NCI-H2081 treated with DMSO at 0.1 percent for 48 hours (cell line): ENCODE measurements at places on chromosomes 4 and X.

DNA sequence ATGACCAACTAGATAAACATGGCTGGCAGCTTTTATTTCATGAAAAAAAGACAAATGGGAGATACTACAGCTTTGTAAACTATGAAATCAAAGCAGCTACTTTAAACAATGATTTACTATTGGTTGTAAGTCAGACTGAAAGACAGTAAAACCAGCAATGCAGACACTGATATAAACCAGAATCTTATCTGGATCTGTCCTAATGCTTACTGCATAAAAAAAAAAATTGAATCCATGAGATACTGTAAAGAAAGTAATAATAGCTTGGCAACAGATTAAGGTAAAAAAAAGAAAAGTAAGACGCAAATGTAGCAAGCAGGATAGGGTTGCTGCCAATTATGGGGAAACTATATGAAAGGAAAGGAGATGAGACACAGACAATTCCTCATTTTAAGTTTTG is 7.3 kb downstream of the LCORL start:
- no peak for DNase-seq

DNA sequence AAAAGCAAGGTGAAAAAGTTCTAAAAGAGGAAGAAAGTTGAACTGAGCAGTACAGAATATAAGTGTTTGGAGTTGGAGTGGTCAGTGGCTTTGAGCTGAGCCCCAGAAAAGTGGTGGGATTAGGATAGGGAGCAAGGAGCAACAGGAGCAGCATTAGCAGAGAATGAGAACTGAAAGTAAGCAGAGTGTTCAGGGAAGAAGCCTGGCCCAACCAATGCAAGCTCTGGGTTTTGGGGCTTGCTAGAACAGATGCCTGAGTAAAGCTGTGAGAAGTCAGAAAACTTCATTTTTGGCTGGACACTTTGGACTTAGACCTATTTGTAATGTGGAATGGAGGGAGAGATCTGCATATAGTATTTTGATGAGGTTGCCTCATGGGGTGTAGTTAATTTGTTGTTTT is 17.8 kb downstream of the JADE1 start:
- no peak for DNase-seq

GRCh38 chrX:148380650-148381561 is 119.5 kb upstream of the AFF2 start:
- DNase-seq, result no peak

GRCh38 chr4:60455380-60455779 is 744.7 kb upstream of the ADGRL3 start:
- DNase-seq, result no peak

DNA sequence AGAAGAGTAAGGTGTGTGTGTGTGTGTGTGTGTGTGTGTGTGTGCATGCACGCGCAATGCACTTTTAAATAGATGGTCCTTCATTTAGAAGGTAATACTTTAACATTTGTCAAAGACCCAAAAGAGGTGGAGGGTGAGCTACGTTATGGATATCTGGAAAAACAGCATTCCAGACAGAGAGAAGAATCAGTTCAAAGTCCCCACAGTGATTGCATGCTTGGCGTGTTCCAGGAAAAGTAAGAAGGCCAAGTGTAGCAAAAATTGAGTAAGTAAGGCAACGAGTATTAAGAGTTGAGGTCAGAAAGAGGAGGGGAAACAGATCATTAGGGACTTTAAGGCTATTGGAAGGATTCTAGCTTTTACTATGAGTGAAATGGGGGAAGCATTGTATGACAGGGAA is 21.9 kb upstream of the GABRE start:
- DNase-seq, result no peak

DNA sequence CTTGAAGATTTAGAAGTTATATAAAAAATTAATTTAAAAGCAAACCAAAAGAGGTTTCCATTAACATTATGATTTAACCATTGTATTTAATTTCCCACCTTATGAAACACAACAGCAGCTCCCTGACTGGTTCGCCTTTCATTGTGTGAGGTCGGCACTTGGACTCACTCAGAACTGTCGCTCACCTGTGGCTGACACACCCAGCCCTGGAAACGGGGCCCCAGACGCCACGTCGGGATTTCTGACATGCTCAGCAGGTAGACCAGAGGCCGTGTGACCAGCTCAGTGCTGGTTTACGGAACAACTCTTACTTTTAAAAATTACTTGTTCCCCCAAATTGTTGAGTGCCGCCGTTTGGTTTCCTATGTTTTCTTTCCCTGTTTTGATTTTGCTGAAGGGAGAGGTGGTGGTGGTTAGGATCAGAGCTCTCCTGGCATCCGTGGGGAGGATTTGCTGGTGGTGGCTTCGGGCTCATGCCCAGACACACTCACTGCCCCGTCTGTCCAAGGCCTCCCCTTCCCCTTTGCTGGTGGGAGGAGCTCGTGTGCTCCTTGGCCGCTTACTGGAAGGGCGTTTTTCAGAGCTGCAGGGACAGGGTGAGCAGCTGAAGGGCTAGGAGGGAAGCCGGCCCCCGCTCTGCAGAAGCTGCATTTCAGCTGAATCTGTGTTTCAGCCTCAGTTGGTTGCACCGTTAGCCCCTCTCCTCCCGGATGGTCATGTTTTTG is 59.2 kb downstream of the CPLX1 start:
- no peak for DNase-seq

DNA sequence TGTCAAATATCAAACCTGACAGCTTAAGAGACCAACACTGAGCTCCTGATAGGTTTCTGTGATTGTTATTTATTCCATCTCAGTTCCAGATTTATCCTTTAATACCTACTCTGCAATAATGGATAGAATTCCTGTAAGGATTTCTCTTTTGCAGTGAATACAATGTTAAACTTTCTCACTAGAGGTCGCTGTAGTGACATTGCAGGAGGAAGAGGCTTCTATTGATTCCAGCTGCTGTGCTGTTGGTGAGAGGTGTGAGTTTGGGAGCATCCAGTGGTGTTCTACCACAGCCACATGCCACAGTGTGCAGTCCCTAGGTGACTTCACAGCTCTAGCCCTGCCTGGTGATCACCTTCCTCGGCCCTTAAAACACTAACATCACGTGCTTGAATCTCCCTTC is 34.6 kb upstream of the DCAF8L2 start:
- peak; percentile 2 for DNase-seq

DNA sequence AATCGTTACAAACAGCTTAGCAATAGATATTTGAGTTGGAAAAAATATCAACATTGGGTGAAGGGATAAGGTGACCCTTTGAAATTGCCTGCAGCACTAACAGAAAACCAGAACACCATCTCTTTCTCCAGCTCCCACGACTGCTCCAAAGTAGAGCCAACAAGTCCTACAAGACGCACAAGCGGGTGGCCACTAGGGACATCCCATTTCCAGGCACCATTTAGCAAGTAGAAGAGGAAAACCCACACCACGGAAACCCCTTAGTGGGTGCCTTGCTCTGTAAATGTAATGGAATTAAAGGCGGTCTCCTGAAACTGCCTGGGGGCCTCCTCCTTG is 1.9 kb downstream of the ARHGAP6 start:
- DNase-seq, result no peak

DNA sequence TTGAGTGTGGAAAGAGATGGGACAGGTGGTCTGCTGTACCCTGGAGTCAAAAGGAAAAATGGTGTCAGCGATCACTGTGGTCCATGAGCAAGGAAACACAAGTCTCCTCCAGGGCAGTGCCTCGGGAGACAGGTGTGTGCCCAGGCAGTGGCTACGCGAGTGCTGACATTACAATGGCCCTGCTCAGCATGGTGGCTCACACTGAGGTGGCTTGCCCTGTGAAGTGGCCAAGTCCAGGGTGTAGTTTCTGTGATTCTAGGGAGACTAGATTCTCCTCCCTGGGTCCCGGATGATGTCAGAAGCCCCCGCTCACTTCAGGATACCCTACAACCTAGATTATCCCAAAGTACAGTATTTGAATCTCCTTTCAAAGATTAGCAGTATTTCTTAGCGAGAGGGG is 44.8 kb upstream of the TMEM150C start:
- no peak for DNase-seq

DNA sequence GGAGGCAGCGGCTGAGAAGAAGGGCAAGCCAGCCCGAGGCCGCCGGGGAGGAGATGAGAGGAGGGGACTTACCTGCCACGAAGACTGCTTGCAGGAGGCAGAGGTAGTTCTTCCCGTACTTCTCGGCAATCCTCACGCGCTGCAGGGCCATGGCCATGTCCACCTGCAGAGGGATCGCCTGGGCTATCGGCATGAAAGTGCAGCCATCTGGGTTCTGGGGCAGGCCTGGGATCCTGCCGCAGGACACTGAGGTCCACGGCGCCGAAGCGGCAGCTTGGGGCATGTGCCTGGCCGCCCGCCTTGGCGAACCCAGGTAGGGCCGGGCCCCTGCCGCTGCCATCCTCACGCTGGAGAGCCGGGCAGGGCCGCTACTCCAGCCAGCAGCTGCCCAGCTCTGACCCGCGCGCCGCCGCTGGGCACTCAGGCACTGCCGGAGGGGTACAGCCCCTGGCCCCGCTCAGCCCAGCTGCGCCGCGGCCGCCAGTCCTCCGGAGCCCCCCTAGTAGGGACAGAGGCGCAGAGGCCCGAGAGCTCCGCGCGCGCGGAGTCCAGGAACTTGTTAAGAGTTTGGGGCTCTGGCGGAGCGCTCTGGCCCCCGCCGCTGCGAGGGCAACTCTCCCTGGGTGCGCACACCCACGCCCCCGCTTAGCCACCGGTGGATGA is 16.0 kb downstream of the MCF2 start:
- no peak for DNase-seq

GRCh38 chrX:105463473-105463872 is 243.0 kb upstream of the TEX13A start:
- DNase-seq, result no peak

DNA sequence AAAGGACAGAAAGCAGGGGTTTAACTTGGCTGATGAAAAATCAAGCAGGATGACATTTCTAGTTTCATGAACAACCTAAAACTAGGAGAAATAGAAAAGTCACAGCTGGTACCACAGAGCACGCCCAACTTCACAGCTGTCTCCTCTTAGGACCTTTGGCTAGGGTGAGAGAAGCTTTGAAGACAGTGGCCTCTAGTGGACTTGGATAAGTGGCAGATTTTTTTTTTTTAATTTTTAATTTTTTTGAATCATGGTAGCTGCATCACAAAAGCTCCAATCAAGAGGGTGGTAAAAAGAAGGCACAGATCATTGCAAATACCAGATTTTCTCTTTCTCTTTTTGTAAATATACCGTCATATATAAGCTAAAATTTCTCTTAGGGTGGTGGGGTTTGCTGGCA is 20.2 kb upstream of the MAP3K15 start:
- DNase-seq, result no peak

DNA sequence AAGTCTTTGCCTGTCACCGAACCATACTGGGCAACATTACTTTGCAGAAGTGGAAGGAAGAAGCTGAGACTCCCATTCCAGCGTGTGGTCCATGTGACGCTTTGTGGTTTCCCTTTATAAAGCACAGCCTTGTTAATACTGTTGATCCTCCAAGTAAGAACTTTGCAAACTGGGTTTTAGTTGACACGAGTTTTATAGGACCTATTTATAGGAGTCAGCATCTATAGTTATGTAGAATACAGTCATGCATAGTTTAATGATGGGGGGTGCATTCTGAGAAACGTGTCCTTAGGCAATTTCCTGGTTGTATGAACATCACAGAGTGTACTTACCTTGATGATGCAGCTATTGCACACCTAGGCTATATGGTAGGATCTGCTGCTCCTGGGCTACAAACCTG is 1879.4 kb upstream of the TENM3 start:
- no peak for DNase-seq

DNA sequence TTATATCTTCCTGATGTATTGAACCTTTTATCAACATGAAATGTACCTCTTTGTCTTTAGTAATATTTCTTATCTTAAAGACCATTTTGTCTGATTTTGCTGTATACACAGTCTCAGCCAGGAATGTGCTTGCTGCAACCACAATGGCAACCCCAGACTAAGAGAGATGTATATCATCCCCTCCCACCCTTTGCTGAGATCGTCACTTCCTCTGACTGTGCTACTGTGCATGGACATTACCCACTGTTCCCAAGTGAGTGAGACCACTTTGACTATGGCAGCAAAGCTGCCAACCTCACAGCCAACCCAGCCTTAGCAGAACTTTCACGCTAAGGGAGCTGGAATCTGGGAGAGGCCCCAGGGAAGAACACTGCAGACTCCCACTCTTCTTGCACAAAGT is 46.0 kb downstream of the EIF2S3 start:
- no peak for DNase-seq

GRCh38 chrX:14030174-14030530 is 460 bp upstream of the GEMIN8 start:
- no peak for DNase-seq

GRCh38 chr4:142701017-142701416 is 145.1 kb downstream of the INPP4B start:
- DNase-seq, result no peak

GRCh38 chrX:39895218-39896110 is 202.3 kb downstream of the BCOR start:
- DNase-seq, result no peak

DNA sequence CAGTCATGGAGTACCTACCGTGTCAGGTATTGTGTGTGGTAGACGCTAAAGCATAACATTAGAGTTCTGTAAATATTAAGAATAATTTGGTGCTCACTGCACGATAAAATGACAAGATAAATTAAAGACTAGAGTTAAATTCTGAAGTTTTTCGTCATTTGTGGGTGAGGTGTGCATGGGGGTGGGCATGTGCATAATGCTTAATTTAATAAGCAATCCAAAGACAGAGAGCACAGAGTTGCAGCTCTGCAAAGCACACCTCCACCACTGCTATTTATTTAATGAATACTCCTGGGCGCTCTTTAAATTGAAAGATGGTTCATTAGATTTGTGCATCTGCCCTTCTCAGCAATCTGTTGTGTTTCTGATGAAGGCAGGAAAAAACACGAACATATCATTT is 62.6 kb downstream of the GATB start:
- DNase-seq, result no peak

- DNase-seq, result no peak
These were observed 969.1 kb upstream of the PCDH10 start for GRCh38 chr4:132180020-132180427.
